BE2C (cell line): ENCODE measurements at places on chromosomes 11 and 22.

GRCh38 chr22:46121079-46121478, 29.2 kb upstream of the PPARA start:
- no peak for DNase-seq

- DNase-seq, result no peak
Observed at GRCh38 chr11:132874638-132875037, 657.7 kb downstream of the OPCML start.

- no peak for DNase-seq
Observed at GRCh38 chr22:42766860-42767259, 46.2 kb upstream of the A4GALT start.

DNA sequence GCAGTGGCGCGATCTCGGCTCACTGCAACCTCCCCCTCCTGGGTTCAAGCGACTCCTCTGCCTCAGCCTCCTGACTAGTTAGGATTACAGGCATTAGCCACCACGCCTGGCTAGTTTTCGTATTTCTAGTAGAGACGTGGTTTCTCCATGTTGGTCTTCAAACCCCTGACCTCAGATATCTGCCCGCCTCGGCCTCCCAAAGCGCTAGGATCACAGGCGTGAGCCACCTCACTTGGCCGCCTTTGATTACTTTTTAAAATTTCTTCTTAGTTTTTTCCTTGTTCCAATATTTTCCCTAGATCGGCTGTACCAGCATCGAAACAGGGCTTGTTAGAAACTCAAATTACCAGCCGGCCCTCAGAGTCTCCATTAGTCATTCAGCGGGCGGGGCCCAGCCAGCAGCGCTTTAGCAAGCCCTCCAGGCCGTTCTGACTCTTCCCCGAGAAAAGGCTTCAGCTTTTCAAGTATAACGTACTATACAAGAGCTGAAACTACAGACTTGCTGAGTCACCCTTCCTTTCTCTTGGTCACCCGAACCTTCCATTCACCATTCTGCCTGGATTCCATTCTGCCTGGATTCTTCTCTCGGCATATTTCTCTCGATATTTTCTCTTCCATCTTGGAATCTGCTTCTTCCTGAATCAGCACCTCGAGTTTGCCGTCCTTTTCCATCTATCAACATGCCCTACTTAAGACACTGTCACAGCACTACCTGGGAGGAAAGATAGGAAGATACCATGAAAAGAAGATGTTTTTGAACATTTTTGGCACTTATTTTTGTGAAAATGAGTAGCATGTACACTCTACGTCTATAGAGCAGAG, 6.7 kb upstream of the CAPRIN1 start:
- DNase-seq, result peak; percentile 8

DNA sequence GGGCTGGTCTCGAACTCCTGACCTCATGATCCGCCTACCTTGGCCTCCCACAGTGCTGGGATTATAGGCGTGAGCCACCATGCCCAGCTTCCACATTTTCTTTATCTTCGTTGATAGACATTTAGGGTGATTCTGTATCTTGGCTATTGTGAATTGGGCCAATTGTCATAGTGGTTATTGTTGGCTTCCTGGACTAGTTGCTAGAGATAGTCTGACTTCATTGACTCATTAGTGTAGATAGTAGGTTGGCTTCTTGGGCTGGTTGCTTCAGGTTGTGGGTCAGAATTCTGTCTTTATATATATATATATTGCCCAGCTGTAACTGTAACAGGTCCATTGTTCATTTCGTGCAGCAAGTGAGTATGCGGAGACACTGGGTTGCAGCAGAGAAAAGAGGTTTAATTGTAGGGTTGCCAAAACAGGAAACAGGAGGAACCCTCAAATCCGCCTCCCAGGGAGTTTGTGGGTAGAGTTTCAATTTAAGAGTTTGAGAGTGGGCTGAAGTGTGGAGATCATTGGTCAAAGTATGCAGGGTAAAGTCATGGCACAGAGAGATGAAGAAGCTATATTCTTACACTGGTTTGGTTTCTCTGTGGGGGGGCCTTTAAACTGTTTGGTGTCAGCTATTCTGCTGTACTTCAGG, 22.0 kb downstream of the ATG13 start:
- no peak for DNase-seq

GRCh38 chr11:68525336-68525735, 64.8 kb downstream of the PPP6R3 start:
- DNase-seq, result no peak

- no peak for DNase-seq
Observed at GRCh38 chr11:27159335-27159679, 118.7 kb downstream of the BBOX1 start.

DNA sequence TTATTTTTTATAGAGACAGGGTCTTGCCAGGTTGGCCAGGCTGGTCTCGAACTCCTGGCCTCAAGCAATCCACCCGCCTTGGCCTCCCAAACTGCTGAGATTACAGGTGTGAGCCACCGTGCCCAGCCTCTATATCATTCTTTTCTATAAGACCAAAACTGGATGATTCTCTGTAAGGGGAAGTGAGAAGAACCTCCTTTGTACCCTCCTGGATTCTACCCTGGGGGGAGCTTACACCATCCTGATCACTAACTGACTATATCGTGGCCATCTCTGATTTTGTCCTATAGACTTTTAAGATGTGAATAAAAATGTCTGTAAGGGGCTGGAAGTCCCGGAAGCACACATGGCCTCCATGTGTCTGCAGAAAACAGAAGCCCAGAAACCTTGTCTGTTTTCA, 9.1 kb downstream of the PIWIL4 start:
- DNase-seq, result no peak

DNA sequence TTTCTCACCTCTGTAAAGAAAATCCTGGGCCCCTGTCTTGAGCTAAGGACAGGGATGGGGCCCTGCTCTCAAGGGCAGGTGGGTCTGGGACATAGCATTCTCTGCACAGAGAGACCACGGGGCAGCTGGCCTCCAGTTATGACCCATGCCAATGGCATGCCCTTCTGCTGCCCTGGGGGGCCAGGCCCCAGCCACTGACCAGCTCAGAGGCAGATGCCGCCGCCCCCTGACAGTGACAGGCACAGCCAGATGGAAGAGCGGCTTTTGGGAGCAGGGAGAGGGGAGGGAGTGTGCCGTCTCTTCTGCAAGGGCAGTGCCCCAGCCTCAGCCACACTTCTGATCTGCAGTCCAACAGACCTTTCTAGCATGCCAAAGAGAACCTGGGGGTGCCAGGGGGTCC, 114.8 kb upstream of the NAV2 start:
- no peak for DNase-seq

DNA sequence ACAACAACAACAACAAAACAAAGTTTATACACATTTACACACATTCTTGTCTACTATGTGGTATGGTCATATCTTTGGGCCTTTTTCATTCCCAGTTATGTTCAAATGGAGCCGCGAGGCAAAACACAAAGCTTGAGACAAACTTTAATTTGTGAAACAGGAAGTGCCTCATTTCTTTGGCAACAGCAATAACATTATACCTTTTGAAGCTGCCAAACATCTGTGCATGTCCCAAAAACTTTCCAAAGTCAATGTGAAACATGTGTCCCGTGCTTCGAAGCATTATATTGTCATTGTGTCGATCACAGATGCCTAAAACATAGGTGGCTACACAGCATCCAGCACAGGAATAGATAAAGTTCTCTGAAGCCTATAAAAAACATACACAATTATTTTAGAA, 25.0 kb upstream of the RPS13 start:
- DNase-seq, result no peak

DNA sequence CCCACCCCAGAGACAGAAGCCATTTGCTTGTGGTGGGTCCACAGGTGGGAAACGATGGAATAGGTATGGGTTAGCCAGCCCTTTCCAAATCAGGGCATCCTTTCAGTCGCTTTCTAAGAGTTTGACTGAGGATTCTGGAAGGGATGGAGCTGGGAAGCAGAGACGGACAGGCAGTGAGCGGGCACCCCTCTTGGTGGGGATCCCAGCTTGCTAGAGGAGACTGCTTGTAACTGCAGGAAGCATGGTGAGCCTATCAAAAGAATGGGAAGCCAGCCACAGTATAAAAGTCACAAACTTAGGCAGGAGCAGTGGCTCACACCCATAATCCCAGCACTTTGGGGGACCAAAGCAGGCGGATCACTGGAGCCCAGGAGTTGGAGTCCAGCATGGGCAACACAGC, 6.1 kb upstream of the PDGFB start:
- DNase-seq, result no peak
